ENCODE measurements at places on chromosomes 11 and 22.

DNA sequence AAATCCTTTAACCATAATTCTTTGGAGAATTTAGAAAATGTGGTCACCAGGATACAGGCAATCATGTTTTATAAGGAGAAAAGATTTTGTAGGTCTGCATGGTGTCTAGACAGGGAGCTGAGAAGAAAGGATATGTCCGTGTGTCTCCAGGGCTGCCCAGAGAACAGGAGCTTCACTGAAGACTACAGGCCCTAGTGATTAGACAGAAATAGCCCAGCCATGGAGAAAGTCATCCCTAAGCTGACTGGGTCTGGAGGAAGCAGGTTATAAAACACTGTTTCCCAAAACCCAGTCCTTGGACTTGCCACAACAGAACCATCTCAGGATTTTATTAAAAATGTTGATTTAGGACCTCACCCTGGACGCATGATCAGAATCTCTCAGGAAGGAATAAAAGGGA is 84.4 kb downstream of the GALNT18 start:
- no peak for DNase-seq

- DNase-seq: no peak
Measured at GRCh38 chr11:112285841-112286311, 25.2 kb upstream of the PLET1 start.

GRCh38 chr11:58391879-58392278 is 14.8 kb downstream of the OR5B3 start:
- no peak for DNase-seq

- peak; percentile 61 for DNase-seq
Measured at GRCh38 chr11:35487532-35488078, 37.8 kb downstream of the PAMR1 start.

DNA sequence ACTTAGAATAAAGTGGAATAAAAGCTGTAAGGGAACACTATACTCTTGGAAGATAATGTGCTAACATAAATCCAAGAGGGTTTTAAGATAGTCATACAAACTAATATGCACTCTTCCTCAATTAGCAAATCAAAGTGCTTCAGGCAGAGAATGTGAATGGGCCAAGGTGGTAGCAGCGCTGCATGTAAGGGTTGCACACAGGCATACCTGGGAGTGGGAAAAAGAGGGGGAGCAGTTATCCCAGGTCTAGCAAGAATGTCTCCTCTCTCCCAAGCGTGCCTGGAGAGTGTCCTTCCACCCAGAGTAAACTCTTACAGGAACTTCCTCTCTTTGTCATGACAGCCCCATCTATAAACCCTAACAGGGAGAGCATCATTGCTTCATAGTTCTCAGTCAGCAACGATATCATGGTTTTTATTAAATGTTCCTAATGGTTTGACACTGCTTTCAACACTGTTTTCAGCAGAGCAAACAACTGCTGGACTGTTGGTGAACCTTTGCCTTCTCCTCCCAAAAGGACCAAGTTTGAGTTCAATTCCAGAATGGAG is 61.6 kb downstream of the SYTL2 start:
- no peak for DNase-seq

DNA sequence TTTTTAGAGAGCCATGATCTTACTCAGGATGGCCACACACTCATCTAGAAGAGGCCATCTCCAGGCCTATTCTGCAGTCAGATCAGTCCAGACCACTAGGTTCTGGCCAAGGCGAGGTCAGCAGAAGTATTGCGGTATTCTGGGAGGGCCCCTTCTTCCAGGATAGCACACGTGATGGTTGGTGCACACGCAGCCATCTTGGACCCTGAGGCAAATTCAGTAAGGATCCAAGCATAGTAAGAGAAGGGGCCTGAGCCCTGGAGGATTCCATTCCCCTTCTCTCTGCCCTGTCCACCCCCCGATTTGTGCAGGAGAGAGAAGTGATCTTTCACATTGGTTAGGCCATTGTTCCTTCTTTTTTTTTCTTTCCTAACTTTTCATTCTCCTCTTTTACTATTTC is 957.9 kb downstream of the BRD1 start:
- no peak for DNase-seq

DNA sequence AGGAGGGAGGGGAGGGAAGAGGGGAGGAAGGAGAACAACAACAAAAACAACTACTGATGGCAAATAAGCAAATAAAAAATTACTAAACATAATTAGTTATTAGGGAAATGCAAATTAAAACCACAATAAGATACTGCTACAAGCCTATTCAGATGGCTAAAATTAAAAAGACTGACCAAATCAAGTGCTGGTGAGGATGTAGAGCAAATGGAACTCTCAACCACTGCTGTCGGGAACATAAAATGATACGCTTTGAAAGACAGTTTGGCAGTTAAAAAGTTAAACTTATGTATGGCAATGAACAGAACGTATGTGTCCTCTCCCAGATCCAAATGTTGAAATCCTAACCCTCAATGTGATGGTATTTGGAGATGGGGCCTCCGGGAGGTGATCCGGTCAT is 85.7 kb downstream of the PHF21B start:
- no peak for DNase-seq

DNA sequence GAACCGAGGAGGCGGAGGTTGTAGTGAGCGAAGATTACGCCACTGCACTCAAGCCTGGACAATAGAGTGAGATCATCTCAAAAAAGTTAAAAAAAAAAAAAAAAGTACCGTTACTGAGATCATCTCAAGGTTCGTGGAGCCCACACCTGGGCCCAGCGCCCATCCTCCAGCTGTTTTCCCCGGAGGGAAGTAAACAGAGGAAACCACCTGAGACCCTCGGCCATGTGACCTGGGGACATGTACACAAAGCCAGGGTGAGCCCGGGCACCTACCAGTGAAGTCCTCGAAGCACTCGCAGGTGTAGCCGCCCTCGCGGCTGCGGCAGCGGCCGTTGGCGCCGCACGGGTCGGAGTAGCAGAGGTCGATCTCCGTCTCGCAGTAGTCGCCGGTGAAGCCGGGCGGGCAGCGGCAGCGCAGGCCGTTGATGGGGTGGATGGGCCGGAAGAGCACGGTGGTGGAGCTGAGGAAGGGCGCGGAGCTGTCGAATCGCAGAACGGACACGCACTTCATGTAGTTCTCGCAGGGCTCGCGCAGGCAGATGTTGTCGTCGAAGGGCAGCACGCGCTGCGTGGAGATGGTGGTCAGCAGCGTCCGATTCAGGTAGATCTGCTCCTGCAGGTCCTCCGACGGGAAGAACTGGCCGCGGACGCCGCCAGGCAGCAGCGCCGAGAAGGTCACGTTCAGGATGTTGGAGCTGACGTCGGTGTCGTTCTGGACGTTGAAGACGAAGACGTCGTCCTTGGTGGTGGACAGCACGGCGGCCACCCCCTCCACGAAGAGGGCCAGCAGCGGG is 73.8 kb downstream of the CELSR1 start:
- no peak for DNase-seq

DNA sequence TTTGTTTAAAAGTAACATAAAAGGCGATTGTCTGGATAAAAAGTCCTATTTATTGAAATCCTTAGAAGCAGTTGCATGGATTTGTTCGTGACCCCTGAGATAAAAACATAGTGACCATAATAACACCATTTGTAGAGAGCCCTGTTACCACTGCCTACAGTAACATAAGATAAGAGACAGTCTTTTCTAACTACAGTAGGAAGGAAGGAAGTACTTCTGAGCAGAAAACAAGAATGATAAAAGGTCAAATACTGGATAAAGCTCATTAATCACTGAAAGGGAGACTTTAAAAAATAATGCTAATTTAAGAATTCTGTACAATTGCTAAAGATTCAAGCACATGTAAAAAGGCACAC is 47.1 kb upstream of the SOX6 start:
- DNase-seq: no peak

DNA sequence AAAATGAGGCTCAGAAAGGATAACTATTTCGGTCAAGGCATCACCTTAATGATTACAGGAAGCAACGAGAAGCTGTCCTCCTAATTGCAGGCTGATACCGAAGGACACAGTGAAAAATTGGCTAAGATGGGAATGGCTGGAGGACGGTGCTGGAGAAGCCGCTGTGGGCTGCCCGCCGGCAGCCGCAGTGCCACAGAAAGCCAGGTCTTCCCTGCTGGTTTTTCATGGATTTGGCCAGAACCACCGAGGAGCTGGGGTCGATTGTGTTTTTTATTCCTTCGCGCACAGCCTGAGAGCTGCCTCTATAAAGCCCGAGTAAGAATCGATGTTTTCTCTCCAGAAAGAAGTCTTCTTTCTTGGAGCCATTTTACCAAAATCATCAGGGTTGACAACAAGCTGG is 1484.2 kb downstream of the BRD1 start:
- DNase-seq: no peak

- no peak for DNase-seq
Measured at GRCh38 chr22:22187299-22187698, 57.3 kb upstream of the VPREB1 start.

GRCh38 chr11:1226986-1227550 is 4.2 kb downstream of the MUC5B start:
- no peak for DNase-seq

GRCh38 chr11:10550503-10551289 is 9.7 kb upstream of the RNF141 start:
- no peak for DNase-seq

DNA sequence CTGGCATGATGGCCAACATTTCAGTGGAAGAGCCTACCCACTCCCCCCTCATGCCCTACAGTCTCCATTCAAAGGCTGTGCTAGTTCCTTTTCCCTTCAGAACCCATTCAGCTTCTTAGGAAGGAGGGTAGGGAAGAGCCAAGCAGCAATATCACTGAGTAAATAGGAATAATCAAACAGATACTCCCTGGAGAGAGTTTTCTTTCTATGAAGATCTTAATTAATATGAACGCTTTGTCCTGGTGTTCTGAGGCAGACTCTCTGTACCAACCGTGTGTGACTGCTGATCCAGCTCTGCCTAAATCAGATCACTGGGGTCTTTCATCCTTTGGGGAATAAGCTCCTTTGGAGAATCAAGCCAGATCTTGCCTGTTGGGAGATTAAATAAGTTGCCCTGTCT is 75.2 kb upstream of the NNMT start:
- no peak for DNase-seq

GRCh38 chr11:33375688-33376311 is 118.6 kb downstream of the HIPK3 start:
- DNase-seq: no peak

DNA sequence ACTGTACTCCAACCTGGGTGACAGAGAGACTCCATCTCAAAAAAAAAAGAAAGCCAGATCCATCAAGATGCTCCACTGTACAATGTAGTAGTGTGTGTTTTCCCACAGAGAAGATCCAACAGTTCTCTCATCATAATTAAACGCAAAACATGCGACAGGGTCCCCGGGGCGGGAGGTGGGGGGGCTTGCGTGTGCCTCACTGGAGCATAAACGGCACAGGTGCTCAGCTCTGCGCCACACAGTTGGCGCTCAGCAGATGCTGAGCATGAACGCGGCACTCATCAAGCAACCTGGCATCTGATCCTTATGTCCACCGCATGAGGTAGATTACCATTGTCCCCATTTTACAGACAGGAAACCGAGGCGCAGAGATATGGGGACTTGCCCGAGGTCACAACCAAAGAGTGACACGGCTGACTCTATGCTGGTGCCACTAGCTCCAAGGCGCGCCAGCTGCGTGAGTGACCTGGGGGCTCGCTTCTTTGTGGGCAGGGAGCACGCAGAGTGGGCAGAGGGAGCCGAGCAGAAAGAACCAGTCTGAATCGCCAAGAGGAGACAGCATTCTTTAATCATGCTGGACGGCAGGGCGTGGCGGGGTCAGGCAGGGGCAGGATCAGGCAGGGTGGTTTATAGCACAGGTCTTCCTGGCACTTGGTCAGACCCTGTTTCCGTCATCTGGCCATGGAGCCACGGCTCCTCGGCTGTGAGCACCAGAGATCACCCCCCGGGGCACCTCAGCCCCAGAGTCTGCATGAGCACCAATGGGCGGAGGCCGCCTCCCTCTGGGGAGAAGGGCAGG is 8.2 kb downstream of the C1QTNF6 start:
- DNase-seq: no peak

DNA sequence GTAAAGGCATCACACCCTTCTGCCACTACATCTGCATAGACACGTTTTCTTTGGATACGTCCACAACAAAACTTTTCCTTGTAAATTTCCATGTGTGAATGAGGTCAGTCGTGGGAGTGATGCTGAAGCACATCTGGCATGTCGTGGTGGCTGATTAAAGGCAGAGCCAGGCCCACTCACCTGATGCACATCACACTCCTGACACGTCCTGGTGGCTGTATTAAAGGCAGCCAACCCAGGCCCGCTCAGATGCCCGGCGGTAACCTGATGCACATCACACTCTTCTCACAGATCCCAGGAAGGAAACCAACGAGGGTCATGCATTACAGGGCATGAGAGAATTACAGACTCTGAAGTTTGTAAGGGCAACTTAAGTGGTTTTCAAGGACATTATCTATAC is 321.6 kb upstream of the B3GAT1 start:
- DNase-seq: no peak

- DNase-seq: no peak
Measured at GRCh38 chr22:33109514-33110430, 51.6 kb upstream of the SYN3 start.

DNA sequence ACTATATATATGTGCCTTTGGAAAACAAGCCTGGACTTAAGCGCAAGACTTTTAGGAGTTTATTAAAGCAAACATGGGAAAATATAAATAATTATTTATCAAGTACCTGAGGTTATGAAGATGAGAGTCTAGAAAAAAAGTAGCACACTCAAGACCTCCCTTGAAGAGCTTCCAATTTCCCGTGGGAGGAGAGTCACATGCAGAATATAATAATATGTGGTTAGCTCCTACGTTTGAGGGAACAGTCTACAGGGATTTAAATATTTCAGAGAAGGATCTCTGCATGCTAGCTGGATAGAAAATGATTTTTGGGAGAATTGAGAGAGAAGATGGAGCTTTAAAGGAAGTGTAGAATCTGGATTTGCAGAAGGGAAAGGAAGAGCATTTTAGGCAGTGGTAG is 183.8 kb downstream of the SWAP70 start:
- DNase-seq: no peak

DNA sequence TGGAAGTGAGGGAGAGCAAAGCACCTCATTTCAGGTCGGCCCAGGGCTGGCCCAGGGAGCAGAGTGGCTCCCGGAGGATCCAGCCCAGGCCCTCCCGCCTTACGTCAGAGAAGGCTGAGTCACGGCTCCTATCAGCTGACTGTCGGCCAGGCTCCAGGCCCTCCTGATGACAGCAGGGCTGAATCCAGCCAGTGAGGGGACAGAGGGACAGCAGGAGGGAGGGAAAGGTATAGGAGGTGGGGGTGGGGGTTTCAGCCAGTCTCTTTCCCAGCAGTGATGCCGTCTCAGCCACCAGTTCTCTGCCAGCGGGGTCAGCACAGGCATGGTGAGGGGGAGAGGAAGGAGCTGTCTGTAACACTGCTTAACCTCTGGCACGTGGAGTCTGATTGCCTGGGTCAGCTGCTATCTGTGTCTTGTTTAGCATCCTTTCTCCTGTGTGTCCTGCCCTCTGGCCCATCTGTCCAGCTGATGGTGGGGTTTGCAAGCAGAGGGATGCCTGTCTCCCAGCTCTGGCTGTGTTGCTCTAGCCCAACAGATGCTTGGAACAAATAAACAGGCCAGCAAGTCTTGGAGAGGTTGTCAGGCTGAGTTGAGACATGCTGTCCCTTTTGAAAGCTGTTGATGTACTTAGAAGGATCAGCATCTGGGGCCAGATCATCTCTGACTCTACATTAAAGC is 74.0 kb downstream of the ADAMTS15 start:
- DNase-seq: no peak

- no peak for DNase-seq
Measured at GRCh38 chr11:111921541-111922230, 3.0 kb downstream of the C11orf52 start.

GRCh38 chr11:2899080-2899783 is 13.7 kb upstream of the CDKN1C start:
- no peak for DNase-seq
